KG1 (cell line): ENCODE measurements at places on chromosomes 4 and X.

- no peak for DNase-seq
These were observed 85.3 kb downstream of the GATB start for GRCh38 chr4:151675411-151675971.

- DNase-seq = no peak
These were observed 642.2 kb upstream of the DIPK2B start for GRCh38 chrX:45842926-45843315.

GRCh38 chr4:110640576-110640975 lies 17.7 kb upstream of the PITX2 start:
- DNase-seq = no peak

DNA sequence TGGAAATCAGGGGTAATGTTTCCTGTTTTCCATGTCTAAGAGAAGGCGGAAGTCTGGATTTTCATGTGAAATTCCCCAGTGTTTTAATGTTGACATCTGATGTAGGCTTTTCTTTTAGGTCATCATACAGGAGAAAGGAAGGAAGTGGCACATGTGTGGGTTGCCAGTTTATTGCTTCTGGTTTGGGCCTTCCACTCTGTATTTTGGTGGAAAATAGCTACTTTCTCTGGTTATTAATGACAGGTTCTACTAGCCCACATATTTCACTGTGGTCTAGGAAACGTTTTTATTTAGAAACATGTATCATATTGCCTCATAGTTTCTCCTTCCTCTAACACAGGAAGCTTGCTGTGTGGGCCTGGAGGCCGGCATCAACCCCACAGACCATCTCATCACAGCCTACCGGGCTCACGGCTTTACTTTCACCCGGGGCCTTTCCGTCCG lies 7.2 kb downstream of the PDHA1 start:
- no peak for DNase-seq

DNA sequence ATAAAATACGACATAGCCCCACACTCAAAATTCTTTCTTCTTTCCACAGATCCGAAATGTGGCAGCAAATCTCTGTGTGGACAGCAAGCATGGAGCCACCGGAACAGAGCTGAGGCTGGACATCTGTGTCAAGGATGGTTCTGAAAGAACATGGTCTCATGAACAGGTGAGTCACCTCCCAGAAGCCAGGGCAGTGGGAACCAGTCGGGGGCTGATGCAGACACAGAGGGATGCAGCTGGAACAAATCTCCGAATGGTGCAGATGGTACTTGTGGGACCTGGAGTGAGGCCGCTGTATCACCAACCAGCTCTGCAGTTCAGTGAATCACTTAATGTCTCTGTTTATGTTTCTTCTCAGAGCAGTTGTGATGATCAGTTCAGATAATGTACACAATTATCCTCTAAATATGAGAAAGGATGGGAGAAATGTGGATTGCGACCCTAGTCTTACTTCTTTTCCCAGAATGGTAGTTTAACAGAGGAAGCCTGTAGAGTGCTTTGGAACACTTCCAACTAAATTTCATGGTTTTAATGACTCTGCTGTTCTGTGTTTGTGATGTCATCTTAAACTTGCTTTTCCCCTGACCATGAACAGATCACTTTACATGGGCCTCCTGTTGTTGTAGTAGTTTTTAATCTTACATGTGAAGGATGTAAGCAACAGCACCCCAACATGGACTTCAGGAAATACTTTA lies 159.3 kb upstream of the GALNT7 start:
- no peak for DNase-seq
